GM12878 (cell line): ENCODE measurements at places on chromosomes 5 and 9. TPM values are rescaled to one million over a fixed set of nuclear protein-coding genes. Genes with fewer than 3 reads are reported as not detected.

DNA sequence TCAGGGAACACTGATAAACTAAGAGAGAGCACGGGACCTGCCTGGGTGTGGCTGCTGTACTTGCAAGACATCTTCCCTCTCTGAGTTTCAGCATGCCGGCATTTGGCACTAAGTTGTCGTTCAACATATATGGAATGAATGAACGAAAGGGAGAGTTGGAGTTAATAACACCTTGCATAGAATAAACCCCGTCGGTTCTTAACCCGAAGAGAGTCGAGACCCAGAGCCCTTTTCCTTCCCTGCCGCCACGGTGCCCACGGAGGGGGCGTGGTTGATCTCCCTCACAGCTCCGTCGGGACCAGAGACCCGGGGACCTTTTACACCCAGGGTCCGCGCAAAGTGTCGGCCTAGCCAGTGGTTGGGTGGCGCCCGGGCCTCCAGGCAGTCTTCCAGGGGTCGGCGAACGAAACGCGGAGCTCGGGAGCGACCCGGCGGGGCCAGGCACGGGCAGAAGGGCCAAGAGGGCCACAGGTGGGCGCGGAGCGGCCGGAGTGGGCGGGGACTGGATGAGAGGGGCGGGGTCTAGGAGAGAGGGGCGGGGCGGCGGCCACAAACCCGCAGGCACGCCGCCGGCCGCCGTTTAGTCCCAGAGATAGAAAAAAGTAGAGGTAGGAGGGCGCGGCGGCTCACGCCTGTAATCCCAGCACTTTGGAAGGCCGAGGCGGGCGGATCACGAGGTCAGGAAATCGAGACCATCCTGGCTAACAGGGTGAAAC is 735 bp upstream of the RPL26L1 start:
- no peak overlapping the region for H3K27ac ChIP-seq
- H3K4me3 ChIP-seq, result peak overlapping the region; percentile 99
- DNase-seq, result no peak
- H3K36me3 ChIP-seq, result no peaks in the 10 kb centered on the region
- no peaks in the 10 kb centered on the region; the same call in 1 of the 2 replicates for H3K4me1 ChIP-seq
- no peaks in the 10 kb centered on the region for H3K27me3 ChIP-seq

MEF2C gene
- total RNA-seq, result 207 and 225 TPM in 2 replicates

DNA sequence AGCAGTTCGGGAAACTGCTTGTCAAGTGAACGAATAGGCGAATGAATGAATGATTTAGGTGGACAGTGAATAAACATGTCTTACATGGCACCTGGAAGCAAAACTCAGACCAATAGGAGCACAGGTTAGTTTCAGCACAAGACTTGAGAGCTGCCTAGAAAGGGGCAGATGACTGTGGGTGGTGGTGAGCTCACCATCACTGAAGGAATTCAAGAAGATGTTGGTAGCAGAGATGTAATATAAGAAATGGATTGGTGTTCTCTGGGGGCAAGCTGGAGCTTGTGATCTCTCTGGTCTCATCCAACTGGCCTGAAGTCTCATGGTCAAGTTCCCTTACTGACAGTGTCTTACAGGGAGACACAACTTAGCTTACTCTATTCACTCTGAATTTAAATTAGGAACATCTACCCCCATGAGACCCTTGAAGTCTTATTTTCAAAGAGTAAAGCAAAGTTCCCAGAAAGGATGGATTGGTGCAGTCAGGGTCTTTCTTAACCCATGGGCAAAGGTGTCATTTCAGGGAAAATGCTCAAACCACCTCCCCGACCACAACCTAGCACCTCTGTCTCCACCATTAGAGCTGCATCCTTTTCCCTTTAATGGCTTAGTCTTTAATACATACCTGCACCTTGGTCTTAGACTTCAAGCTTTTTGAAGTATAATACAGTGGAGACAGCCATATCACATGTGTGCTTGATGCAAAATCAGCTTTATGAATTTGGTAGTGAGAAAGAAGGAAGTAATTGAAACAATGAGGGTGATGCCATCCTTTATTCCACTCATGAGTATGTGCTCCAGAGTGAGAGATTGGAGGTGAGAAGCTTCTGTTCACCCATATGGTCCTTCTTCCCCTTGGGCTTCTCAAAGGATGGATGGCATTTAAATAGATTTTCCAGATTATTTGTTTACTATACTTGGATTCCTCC is 5.1 kb downstream of the LCP2 start:
- no peak overlapping the region for H3K27ac ChIP-seq
- no peaks in the 10 kb centered on the region for H3K27me3 ChIP-seq
- peaks cover 10% of the 10 kb centered on the region for H3K4me1 ChIP-seq
- H3K4me3 ChIP-seq, result peak overlapping the region; percentile 21; the same call in 1 of the 2 replicates
- DNase-seq, result no peak

DNA sequence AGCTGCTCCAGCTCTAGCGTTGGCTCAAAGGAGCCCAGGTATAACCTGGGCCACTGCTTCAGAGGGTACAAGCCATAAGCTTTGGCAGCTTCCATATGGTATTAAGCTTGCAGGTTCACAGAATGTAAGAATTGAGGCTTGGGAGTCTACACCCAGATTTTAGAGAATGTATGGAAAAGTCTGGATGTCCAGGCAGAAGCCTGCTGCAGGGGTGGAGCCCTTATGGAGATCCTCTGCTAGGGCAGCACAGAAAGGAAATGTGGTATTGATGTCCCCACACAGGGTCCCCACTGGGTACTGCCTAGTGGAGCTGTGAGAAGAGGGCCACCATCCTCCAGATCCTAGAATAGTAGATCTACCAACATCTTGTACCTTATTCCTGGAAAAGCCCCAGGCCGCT is 626.9 kb downstream of the MAT2B start:
- H3K27me3 ChIP-seq, result no peaks in the 10 kb centered on the region
- no peak overlapping the region for H3K4me3 ChIP-seq
- no peaks in the 10 kb centered on the region for H3K36me3 ChIP-seq
- no peak for DNase-seq

- H3K36me3 ChIP-seq, result peaks cover 3% of the 10 kb centered on the region
- no peak overlapping the region for H3K27ac ChIP-seq
- H3K4me1 ChIP-seq, result peaks cover 8% of the 10 kb centered on the region
Measured at GRCh38 chr9:108889649-108890067, 27.6 kb downstream of the ACTL7A start.

DNA sequence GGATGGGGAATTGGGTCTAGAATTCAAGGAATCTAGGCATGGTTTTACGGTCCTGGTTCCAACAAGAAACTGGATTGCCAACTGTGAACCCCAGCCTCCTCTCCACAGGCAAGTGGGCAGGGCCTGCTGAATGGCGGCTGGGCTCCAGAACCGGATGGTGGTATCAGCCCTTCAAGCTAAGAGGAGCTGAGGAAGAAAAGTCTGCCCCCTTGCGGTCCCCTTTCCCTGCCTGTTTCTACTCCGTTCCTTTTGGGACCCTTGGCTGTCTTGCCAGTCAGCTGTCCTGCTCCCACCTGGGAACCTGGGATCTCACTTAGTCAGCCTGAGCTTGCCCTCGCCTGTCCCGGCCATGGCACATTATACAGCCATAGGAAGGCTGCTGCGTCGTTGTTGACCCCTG is 234.4 kb upstream of the DAPK1 start:
- DNase-seq, result no peak
- no peak overlapping the region for H3K4me3 ChIP-seq
- H3K4me1 ChIP-seq, result no peaks in the 10 kb centered on the region
- no peaks in the 10 kb centered on the region for H3K36me3 ChIP-seq
- no peaks in the 10 kb centered on the region; the same call in 1 of the 2 replicates for H3K27me3 ChIP-seq
